Muscle of back (tissue), 13 donors: ENCODE measurements at places on chromosomes 13 and 19. TPM values are rescaled to one million over a fixed set of nuclear protein-coding genes. Genes with fewer than 3 reads are reported as not detected.

GRCh38 chr13:76874479-76874878 lies 11.7 kb downstream of the KCTD12 start:
- DNase-seq, result no peak

GRCh38 chr19:33815380-33816340 lies 19.0 kb downstream of the KCTD15 start:
- DNase-seq, result no peak

DNA sequence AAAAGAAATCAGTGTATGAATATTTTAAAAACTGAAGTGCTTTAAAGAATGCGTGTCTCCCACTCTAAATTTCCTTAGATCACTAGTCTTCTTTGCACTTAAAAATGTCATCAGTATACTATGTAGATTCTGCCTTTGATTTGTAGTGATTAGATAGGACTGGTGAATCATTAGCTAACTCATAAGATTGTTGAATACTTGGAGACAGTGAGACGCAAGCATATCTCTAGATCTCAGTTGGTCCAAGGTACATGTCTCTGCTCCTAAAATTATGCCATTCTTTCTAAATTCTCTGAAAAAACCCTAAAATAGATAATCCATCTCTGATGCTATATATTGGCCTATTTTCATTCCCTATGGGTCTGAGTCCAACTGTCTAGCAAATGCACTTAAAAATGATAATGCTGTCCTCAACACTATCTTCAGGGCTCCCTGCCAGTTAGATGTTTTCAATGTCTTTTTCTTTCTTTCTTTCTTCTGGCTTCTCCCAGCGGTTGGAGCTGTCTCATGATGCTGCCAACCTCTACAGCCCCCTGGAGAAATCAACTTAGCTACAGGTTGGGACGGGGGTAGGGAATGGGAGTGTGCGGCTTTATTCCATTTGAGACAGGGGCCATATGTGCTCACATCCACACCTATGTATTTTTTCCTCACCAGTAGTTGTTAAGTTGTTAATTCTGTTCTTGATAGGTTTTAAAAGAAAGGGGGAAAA lies 301.0 kb downstream of the NDFIP2 start:
- DNase-seq, result no peak

GRCh38 chr19:17829855-17830566 lies 8.7 kb upstream of the INSL3 start:
- DNase-seq, result peak; percentile 16

GRCh38 chr19:39971380-39972035 lies 543 bp downstream of the PSMC4 start:
- DNase-seq, result no peak

GRCh38 chr19:45211751-45212381 lies 33.3 kb downstream of the BLOC1S3 start:
- no peak for DNase-seq

GRCh38 chr13:22489771-22490170 lies 691.0 kb upstream of the SGCG start:
- no peak for DNase-seq

DNA sequence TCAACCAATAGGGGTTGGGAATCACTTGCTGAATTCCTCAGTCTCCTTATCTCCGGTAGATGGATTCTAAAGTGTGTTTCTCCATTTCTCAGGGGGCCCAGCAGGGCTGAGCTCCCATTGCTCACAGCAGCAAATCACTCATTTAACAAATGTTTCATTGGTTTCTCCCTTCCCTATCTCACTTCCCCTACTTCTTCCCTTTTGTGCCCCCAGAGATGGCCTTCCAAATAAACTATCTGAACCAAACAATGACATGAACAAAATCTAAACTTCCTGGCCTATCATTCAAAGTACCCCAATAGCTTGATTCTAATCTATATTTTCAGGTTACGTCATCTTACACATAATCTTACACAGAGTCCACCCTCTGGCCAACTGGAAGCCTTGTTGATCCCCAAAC lies 60.4 kb downstream of the DLEU7 start:
- DNase-seq, result no peak

DNA sequence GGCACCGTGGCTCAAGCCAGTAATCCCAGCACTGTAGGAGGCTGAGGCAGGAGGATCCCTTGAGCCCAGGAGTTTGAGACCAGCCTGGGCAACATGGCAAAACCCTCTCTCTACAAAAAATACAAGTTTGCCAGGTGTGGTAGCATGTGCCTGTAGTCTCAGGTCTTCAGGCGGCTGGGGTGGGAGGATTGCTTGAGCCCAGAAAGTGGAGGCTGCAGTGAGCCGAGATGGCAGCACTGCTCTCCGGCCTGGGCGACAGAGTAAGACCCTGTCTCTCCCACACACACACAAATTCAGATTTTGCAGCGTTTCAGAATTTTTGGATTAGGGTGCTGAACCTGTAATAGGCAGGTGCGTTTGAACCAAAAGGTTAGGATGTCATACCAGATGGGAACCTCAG lies 2.2 kb downstream of the RPS11 start:
- no peak for DNase-seq

DNA sequence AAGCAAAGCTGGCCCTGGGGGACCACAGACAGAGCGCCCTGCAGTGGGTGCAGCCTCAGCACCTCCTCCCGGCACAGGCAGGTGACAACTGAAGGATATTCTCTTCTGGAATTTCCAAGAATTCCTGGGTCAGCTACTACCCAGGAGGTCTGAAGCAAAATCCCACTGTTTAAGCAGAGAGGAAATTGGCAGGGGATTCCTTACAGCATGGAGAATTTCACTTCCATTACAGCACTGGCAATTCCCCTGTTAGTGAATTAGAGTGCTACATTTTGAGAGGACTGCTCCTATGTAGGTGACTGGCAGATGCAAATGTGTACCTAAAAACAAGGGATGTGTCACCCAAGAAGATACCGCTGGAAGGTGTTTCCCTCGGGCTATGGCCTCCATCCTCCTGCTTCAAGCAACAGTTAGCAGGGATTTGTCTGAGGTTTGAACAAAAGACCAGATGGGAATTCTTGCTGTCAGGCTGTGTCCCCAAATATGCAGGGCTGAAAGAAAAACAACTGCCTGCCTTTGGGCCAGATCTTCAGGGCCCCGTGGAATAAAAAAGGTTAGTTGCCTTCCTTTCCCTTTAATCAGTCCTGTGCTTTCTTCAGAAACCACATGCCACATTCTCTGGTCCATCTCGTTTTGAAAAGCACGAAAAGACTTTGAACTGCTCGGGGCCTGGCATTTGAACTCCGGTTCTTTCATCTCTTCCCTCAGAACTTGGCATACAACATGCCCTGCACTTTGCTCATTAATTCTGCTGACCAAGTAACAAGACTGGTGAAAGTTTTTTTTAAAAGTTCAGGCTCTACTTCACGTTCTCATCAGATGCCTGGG lies 296.4 kb downstream of the DNAJC15 start:
- no peak for DNase-seq

The PLPPR2 gene
- 10.5 TPM for polyA plus RNA-seq

The TRIM13 gene
- polyA plus RNA-seq, result 31.5 TPM

The ZNF146 gene
- polyA plus RNA-seq, result 72.8 TPM

The NKG7 gene
- polyA plus RNA-seq, result 5.1 TPM

The LGALS14 gene
- not detected for polyA plus RNA-seq

The CLDN10 gene
- polyA plus RNA-seq, result 6.4 TPM
